T-helper 2 cell (primary cell): ENCODE measurements at places on chromosomes 7 and 10.

GRCh38 chr7:24346716-24347115, 62.7 kb downstream of the NPY start:
- DNase-seq: no peak

DNA sequence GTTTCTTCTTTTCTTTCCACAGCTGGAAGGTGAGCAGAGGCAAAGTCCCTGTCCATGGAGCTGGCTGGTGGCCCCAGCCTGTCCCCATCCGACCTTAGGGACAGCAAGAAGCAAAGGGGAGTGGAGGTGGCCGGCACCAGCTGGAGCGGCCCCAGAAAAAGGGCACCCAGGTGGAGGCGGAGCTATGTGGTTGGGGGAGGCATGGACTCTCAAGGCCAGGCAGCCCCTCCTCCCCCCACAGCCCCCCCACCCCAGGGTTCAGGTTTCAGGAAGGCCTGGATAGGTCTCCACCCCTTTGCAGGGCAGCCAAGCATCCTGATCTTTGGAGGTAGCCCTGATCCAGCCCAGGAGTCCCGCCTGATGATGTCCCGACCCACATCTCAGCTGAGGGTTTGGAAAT, at the start of gene SSC4D:
TSS of gene SSC4D (minus strand) at position 161 of the 400 bp plus-strand sequence. CDS start 5,258 bp downstream, outside the sequence.
- no peak for DNase-seq

DNA sequence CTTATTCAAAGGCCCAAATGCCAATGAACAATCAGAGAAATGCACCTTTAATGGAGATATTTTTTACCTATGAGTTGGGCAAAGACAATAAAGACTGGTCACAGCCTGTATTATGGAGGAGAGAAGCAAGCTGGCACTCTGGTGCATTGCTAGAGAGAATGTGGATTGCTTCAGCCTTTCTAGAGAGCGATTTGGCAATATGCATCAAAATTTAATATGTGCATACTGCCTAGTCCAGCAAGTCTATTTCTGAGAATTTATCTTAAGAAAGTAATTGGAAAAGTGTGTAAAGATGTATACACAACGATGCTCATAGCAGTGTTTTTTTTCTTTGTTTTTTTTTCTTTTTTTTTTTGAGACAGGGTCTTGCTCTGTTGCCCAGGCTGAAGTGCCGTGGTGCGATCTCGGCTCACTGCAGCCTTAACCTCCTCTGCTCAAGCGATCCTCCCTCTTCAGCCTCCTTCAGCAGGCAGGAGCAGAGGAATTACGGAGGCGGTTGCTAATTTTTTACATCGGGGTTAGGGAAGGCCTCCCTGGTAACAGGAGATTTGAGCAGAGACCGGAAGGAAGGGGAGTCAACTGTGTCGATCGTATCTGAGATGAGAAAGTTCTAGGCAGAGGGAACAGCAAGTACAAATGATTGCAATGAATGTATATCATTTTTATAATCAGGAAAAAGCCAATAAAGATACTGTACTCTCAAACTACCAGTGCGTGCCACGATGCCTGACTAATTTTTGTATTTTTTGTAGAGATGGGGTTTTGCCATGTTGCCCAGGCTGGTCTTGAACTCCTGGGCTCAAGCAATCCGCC, 16.4 kb downstream of the KIAA1549 start:
- DNase-seq: no peak

DNA sequence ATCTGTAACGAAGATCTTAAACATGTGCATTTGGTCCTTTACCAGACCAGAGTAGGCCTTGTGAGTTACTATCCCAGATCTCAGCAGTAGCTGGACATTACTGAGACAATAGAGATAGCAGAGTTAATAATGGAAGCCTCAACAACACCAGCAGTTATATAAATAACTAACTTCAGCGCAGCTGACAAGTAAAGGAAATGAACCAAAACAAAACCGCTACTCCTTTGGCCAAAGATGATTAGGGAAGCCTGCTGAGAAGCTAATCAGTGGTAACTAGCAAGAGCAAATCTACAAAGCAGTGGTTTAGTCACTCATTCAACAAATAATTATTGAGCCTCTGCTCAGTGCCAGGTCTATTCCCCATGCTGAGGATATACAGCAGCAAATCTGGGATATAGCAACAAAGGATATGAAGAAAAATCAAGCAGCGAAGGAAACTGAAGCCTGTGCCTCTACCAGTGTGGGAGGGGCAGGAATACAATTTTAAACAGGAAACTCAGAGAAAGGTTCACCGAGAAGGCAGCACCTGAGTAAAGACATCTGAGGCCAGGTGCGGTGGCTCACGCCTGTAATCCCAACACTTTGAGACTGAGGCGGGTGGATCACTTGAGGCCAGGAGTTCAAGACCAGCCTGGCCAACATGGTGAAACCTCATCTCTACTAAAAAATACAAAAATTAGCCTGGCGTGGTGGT, 103.6 kb downstream of the ELMO1 start:
- no peak for DNase-seq

- no peak for DNase-seq
These were observed 3.1 kb downstream of the CSTF2T start for GRCh38 chr10:51696251-51696650.

DNA sequence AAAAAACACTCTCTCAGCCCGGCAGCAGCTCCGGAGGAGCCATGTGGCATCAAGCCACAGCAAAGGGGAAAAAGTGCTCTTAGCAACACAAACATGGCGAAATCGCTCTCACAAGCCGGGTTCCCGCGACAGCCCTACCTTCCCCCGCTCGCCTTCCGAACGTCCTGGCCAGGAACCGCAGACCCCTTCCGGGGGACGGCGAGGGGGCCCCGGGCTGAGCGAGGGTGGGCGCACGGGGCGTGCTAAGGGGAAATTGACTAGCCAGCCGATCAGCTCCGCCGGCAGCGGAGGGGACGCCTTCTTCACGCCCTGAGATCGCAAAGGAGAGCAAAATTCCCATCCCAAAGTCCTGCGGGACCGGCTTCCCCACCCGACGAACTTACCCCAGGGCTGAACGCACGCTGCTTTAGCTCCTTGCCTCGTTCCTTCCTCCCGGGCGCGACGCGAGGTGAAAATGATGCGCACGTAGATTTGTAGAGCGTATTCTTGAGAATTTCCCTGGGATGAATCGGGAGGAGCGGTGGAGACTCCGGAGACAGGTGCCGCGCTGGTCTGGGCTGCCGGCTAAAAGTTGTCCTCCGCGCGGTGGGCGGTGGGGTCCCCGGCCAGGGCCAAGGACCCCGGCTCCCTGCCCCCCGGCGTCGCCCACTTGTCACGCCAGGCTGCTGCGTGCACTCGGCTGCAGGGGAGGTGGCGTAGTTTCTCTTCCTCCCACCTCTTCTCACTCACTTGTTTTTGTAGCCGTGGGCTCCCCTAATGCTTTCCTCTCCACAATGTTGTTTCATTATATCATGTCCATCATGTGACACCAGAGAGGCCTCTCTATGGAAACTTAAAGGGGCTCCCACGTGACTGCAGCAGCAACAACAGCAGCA, 220.1 kb upstream of the MKLN1 start:
- DNase-seq: peak; percentile 68

GRCh38 chr10:49448924-49449323, 53.0 kb upstream of the DRGX start:
- no peak for DNase-seq
